CD14-positive monocyte (primary cell): ENCODE measurements at places on chromosomes 11 and 22.
A peak's percentile ranks its signal among the peaks of the same experiment; 100 is the strongest.

DNA sequence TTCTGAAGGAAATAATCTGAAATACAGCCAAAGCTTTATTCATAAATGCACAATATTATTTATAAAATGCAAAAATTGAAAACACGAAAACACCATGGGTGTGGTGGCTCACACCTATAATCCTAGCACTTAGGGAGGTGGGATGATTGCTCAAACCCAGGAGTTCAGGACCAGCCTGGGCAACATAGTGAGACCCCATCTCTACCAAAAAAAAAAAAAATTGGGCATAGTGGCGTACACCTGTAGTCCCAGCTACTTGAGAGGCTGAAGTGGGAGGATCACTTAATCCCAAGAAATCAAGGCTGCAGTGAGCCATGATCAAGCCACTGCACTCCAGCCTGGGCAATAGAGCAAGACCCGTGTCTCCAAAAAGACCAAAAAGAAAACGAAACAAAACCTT, 5.2 kb upstream of the RDX start:
- DNase-seq: no peak

GRCh38 chr11:15558513-15559181, 443.9 kb downstream of the INSC start:
- DNase-seq: no peak

DNA sequence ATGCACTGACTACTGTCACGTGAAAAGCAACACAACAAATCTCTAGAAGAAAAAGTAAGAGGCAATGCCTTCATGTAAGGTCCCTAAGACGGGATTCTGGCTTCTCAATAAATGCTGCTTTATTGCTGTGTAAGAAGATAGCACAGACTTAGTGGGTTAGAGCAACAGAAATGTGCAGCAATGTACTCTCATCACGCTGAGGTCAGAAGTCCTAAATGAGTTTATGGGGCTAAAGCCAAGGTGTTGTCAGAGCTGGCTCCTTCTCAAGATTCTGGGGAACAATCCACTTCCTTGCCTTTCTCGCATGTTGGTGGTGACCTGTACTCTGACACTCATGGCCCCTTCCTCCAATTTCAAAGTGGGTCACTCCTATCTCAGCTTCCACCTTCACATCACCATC, 93.4 kb downstream of the SHANK2 start:
- no peak for DNase-seq

DNA sequence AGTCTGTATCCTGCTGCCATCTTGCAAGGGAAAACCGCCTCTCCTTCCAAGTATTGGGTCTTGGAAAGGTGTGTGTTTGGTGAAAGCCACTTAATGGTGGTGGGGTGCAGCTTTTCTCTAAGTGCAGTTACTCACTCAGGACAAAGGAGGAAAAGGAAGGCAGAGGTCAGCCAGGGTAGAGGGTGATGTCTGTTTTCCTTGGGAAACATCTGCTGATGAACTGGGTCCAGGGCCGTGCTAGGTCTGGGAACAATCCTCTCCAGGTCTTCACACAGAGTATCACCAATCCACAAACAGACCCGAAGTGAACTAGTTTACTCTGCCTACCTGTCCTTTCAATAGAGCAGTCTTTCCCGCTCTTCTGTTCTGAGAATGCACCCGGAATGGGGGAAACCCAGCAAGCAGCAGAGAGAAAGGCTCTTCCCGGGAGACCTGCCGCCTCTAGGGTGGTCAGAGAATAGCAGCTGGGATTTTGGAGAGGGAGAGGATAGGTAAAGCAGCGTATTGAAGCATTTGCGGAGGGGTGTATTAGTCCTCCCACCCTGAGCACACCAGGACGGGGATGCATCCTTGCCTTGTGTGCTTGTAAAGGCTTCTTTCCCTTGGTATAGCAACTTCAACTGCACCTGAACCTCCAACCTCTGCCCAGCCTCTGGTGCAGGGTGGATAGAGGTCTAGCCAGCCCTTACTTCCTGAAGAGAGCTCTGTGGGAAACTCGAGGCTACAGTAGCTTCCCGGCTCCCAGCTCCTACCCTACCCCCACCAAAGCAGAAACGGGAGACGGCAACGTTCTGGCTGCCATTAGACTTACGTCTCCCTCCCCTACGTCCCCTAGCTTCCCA, 20.7 kb downstream of the LHFPL7 start:
- no peak for DNase-seq

GRCh38 chr11:86885311-86885710, 69.9 kb downstream of the FZD4 start:
- no peak for DNase-seq

DNA sequence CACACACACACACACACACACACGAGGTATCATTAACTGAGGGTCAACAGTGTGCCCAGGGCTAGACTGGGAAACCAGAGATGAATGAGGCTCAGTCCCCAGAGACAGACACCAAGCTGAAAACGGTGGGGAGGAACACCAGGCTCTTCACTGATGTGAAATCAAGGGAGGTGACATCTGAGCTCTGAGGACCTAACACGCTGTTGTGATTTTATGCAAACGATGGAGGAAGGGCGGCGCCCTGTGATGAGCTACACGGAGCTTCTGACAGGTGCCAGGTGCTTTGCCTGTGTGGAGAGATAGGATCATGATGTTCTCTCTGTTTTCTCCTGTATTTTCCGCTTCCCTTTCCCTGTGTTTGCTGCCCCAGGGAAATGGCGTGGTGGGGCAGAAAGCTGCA, 6.5 kb upstream of the CYB5R3 start:
- DNase-seq: no peak

GRCh38 chr11:66510271-66510989, at the start of gene BBS1:
BBS1 (plus strand) TSS chr11:66510635; CDS start chr11:66510660, 25 bp downstream.
- DNase-seq: peak; percentile 72

- DNase-seq: no peak
These were observed 659 bp upstream of the TEAD1 start for GRCh38 chr11:12673601-12673923.

DNA sequence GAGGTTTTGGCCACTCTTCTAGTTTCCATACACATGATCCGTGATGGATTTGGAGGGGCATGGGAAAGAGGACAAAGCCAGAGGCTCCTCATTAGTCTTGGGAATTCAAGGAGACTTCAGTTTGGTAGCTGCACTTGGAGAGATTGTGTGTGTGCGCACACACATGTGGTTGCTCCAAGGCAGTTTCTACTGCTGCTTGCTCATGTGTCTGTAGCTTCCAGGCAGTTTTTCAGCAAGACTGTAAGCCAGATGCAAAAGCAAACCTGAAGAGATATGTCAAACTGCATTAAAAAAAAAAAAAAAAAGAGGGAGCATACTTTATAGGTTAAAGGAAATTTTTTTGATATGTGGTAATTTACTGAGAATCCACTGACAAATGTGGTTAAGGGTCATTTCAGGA, 95.7 kb downstream of the OSBP2 start:
- no peak for DNase-seq

DNA sequence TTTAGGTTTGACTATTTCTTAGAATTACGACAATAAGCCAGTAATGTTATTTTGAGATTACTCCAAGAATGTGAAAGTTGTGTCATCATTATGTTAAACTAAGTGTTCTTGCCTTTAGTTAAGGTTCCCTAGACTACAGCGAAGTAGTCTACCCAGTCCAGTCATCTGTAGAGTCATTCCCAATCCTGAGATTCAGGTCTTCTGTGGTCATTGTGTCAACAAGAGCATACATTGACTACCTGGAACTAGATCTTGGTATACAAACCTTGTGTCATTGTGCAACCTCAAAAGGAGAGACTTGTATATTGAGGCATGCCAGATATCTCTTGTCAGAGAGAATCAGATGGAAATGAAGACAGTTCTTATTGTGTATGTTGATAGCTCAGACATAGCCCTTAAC, 115.9 kb downstream of the ATM start:
- no peak for DNase-seq

DNA sequence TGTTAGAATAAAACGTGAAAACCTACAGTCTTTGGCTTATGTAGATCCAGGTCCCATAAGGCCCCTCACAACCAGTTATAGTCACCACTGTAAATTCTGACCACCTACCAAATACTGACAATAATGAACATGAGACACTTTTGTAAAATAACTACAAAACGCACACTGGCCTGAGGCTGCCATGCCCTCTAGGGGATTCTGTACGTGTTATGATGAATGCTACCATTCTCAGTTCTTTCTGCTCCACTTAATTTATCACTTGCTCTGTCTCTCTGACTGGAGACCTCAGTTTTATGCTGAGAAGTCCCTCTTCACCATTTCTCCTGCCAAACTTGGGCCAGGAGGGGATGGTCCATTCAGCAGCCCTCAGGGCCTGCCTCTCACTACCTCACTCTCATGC, 18.7 kb upstream of the TMPRSS5 start:
- no peak for DNase-seq

DNA sequence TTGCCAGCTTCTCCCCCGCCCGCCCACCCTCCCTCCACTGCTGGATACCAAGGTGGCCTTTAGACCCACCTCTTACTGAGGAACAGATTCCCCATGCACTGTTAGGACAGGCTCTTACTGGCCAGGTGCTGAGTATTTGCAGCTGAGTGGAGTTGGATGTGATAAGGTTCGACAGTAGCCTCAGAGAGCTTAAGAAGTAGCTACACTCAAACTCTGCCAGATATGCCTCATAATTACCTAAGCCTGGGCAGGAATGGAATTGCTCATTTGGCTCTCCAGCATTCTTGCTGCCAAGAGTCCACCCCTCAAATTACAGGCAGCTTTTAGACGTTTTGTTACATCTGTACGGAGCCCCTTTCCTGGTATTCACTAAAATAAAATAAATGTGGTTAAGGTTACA, 9.6 kb downstream of the FAM181B start:
- DNase-seq: no peak

DNA sequence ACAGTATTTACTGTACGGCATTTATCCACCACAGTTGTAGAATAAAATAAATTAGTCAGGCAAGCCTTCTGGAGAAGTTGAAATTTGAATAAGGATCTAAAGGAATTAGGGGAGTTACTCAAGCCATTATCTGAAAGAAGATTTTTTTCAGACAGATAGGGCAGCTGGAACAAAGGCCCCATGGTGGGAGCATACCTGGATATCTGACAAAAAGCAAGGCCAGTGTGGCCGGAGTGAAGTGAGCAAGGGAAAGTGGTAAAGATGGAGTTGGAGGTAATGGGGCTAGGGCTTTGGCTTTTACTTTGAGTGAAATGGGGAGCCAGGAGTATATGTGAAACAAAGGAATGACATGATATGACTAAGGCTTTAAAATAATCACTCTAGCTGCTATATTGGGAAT, 45.7 kb upstream of the PSMA1 start:
- no peak for DNase-seq

DNA sequence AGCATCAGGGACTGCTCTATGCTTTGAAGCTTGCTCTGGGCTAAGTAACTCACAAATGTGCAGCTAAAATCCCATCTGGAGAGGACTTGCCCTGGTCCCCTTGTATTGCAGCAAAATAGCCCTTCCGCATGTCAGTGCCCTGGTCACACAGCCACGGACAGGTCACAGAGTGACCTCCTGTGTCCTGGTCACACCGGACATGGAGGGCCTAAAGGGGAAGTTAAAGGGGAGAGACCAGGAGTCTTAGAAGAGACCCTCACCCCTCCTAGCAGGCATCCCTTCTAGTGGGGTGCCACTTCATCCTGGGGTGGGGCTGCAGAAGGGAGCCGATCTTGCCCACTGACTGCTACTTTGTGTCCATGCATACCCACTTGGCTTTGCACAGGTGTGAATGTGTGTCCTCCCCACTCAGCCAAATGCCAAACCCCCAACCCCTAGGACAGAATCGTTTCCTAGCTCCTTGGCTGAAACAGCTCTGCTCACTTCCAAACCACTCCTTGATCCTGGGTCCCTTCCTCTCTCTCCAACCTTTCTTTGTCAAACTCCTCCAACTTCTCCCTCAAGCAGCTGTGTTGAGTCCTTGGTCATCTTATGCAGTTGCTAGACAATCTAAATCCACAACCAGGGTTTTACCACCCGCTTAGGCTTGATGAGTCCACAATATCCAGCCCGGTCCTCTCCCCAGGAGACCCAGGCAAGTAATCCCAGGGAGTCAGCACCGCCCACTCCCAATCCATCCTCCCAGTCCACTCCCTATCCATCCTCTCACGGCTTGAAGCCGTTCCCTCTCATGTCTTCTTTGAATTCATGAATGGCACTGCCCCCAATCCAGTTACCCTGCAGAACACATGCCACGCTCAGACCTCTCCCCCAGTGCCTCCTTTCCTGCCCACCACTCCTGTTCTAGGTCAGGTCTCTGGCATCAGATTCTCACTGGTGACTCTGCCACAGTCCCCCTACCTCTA, 3.3 kb upstream of the FXYD6 start:
- no peak for DNase-seq

DNA sequence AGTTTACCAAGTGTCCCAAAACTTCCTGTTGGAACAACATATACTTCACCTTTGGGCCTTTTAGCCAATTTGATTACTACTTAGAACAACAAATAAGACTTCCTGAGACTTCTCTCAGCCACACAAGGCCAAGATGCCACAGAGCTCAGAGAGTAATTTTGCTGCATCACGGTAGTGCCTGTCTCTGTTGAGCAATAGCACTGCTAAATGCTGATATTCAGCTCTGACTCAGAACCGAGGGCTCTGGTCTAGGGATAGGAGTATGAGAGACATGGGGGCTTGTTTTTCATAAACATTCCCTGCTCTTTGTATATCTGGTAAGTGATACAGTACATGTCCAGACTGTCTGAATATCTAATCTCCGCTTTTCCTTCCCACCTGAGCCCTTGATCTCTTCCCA, 260.4 kb upstream of the ARHGAP20 start:
- peak; percentile 88 for DNase-seq

- no peak for DNase-seq
These were observed 27.7 kb upstream of the PPP2R1B start for GRCh38 chr11:111793863-111794262.
